Osteoblast (primary cell): ENCODE measurements at places on chromosomes 13 and 19. TPM values are rescaled to one million over a fixed set of nuclear protein-coding genes. Genes with fewer than 3 reads are reported as not detected.

DNA sequence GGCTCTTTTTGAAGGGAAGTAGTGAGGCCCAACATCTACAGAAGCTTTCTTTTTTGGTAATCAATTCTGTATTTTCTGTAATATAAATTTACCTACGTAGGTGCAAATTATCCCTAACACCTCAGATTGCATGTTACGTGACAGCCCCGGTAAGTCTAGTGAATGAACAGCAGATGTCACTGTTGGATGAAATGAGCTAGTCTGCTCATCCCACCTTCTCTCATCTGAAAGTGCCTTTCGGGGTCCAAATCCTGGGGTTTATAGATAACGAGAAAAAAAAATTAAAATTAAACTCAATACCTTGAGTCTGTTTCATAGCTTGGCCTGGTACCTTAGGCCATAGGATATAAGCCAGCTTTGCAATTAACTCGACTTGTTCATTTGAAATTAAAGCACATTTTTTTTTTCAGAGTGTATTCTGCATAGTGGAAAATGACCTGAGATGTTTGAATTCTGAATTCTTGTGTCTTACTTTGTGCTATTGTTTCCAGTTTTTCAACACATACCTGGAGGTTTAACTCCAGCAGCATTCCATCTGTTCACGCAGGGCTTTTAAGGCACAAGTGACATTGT, 548.2 kb downstream of the GPC5 start:
- no peak overlapping the region for H3K27ac ChIP-seq
- no peak overlapping the region for H3K4me3 ChIP-seq

DNA sequence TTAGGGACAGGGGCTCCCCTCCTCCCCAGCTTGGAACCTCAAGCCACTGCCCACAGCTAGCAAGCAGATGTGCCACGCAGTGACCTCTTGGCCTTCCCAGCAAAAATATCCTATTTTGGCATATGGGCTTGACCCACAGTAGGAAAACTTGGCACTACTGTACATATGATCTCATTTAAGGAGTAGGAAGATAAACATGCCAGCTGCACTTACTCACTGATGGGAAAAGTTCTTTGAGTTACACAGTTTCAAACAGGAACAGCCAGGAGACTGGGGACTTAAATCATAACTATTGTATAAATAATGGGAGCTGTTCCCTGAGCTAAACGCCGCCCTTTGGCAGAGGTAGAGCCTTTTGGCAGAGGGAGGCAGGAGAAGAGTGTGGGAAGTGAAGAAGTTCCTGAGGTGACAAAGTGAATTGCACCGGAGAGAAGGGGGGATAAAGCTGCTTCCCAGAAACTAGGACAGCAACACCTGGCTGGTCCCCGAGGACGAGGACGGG, 6.1 kb downstream of the SACS start:
- peak; percentile 96 for DNase-seq
- H3K4me1 ChIP-seq = peaks cover 24% of the 10 kb centered on the region
- H3K27ac ChIP-seq = peak overlapping the region; percentile 98
- H3K4me3 ChIP-seq = peak overlapping the region; percentile 41
- no peaks in the 10 kb centered on the region for H3K27me3 ChIP-seq

- no peak overlapping the region for H3K27ac ChIP-seq
- no peaks in the 10 kb centered on the region for H3K4me1 ChIP-seq
- H3K27me3 ChIP-seq = peaks cover 31% of the 10 kb centered on the region
- peak; percentile 73 for DNase-seq
- no peaks in the 10 kb centered on the region for H3K36me3 ChIP-seq
- no peak overlapping the region for H3K4me3 ChIP-seq
Measured at GRCh38 chr19:53965091-53965490, 2.4 kb downstream of the CACNG8 start.

DNA sequence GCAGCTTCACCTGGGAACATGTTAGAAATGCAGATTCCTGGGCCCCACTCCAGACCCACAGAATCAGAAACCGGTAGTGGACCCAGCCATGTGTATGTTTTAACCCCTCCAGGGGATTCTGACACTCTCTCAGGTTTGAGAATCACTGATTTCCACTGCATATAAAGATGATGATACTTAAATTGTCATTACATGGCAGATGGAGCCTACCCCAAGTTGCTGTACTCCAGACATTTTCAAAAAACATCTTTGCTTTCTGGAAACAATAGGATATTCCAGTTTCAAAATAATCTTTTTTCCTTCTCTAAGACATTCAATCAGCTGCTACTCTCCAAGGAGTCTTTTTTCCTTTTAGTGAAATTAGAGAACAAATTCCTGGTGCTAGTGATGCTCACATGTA, 48.6 kb upstream of the RGCC start:
- no peak for DNase-seq
- H3K36me3 ChIP-seq = no peaks in the 10 kb centered on the region
- no peak overlapping the region for H3K4me3 ChIP-seq
- no peak overlapping the region for H3K27ac ChIP-seq

DNA sequence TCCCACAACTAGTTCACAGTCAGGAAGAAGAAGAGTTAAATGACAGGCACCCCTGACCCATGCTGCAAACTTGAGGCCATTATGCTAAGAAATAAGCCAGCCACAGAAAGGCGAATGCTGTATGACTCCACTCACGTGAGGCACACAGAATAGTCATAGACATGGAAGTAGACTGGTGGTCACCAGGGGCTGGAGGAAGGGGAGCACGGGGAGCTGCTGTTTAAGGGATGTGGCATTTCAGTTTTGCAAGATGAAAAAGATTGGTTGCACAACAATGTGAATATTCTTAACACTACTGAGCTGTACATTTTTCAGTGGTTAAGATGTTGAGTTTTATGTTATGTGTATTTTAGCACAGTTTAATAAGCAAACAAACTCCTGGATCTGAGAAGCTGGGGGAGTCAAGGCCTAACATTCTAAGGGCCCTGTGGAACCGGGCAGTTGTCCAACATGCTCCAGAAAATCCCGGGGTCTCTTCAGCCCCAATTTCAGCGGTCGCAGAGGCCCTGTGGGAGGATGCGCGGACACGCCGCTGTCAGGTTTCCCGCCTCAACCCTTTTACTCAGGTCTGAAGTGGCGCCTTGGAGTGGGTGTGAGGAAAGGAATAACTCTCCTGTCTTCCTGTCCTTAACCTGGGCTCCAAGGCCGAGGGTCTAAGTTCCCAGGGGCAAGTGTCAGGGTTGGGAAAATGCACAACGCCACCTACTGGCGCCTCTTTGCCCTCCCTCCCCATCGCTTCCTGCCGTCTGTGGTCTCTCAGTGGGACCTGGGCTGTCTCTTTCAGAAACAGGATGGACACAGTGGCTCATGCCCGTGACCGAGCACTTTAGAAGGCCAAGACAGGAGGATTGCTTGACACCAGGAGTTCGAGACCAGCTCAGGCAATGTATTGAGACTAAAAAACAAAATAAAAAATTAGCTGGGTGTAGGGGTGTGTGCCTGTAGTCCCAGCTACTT, 4.4 kb upstream of the TMEM272 start:
- H3K27ac ChIP-seq = no peak overlapping the region
- H3K4me1 ChIP-seq = peaks cover 12% of the 10 kb centered on the region
- no peaks in the 10 kb centered on the region for H3K27me3 ChIP-seq
- DNase-seq = peak; percentile 77
- no peaks in the 10 kb centered on the region for H3K36me3 ChIP-seq

DNA sequence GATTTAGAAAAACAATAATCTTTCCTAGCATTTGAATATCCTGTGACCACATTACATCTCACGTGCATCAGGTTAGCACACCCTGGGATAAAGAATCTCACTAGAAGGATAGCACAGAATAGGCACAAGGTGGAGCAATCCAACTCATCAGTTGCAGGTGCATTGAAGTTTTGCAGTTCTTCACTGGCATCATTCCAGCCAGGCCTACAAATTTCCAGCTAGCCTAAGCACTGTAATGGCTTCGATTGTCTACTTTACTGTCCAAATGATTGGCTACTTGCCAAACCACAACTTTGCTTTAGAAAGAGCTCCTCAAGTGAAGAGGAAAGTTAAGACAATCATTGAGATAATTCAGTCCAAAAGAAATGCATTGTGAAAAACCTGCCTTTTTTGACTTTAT, 89.5 kb downstream of the SPRY2 start:
- no peak overlapping the region for H3K4me3 ChIP-seq
- H3K27me3 ChIP-seq = no peaks in the 10 kb centered on the region
- H3K27ac ChIP-seq = no peak overlapping the region

DNA sequence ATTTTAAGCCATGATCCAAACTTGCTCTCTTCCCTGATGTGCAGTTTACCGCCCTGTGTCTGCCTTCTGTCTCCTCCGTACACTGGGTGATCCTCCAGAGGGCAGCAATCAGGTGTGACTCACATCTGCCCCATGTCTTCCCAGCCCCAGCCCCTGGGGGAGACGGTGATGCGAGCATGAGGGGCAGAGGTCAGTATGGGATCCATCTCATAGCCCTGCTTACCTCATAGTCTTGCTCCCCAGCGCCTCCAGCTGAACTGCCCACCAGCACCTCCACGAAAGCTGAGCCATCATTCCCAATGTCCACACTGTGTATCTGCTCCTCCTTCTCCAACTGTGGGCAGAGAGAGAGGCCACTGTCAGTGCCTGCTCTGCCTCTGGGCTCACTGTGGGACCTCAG, 14.6 kb downstream of the XRCC1 start:
- peak; percentile 90 for DNase-seq
- no peaks in the 10 kb centered on the region for H3K27me3 ChIP-seq
- peak overlapping the region; percentile 89 for H3K27ac ChIP-seq
- H3K36me3 ChIP-seq = peaks cover 8% of the 10 kb centered on the region
- H3K4me3 ChIP-seq = no peak overlapping the region

DNA sequence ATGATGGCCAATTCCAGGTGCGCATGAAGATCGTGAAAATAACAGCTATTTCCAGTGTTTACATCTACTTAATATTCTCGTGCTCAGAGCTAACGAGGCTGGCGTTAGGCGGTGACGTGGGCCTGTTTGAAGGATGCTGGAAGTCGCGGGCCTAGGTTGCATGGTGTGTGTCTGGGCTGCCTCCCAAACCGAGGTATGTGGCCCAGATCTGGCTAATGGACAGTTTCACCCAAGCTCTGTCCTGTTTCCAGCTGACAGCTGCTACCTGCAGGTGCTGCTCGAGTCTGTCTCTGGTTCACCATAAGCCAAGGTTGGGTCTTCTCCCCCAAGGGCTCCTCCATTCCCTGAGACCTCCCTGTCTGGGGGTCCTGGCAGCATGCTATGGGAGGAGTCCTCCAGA, 40.5 kb upstream of the KCTD15 start:
- H3K4me1 ChIP-seq = no peaks in the 10 kb centered on the region
- peak; percentile 42 for DNase-seq
- H3K27me3 ChIP-seq = peaks cover 7% of the 10 kb centered on the region
- H3K36me3 ChIP-seq = no peaks in the 10 kb centered on the region
- H3K4me3 ChIP-seq = no peak overlapping the region
- H3K27ac ChIP-seq = no peak overlapping the region

- peaks cover 4% of the 10 kb centered on the region for H3K36me3 ChIP-seq
- H3K4me1 ChIP-seq = peaks cover 48% of the 10 kb centered on the region
- peak overlapping the region; percentile 62 for H3K4me3 ChIP-seq
- peak; percentile 100 for DNase-seq
Measured at GRCh38 chr19:55486971-55487923, 989 bp upstream of the SSC5D start.

Gene ATP1A3
- under 0.01 TPM in 2 replicates for total RNA-seq
